HEK293T (cell line): ENCODE measurements at places on chromosomes 11 and 22.

DNA sequence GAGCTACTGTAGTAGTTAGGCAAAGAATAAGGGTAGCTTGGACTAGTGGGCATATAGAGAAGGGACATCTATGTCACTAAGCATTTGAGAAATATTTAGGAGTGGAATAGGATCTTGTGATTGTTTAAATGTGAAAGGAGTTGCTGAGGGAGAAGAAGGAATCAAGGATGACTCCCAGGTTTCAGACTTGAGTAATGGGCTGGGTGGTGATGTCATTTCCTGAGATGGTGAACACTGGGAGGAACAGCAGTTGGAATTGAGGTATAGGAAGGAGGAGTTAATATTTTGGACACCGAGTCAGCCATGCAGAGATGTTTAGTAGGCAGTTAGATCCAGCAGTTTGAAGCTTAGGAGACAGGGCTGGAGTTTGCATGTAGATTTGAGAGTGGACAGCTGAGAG lies 40.1 kb downstream of the REXO2 start:
- DNase-seq = no peak

DNA sequence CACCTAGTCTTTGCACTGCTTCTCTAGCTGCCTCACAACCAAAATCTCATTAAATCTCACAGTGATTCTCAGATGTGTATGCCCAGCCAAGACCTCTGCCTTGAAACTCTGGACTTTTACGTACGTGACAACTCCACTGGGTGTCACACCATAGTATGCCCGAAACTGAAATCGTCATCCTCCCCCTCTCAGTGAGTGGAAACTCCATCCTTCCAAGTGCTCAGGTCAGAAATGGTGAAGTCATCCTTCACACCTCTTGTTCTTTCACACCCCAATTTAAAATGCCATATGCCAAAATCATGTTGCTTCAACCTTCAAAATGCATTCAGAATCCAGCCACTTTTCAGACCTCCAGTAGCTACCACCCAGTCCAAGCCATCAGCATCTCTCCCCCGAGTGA lies 42.5 kb downstream of the SFI1 start:
- DNase-seq = no peak

GRCh38 chr22:36465232-36466021 lies 16.0 kb downstream of the TXN2 start:
- no peak for DNase-seq

- DNase-seq = no peak
These were observed 398.6 kb downstream of the BRD1 start for GRCh38 chr22:49429066-49429465.

DNA sequence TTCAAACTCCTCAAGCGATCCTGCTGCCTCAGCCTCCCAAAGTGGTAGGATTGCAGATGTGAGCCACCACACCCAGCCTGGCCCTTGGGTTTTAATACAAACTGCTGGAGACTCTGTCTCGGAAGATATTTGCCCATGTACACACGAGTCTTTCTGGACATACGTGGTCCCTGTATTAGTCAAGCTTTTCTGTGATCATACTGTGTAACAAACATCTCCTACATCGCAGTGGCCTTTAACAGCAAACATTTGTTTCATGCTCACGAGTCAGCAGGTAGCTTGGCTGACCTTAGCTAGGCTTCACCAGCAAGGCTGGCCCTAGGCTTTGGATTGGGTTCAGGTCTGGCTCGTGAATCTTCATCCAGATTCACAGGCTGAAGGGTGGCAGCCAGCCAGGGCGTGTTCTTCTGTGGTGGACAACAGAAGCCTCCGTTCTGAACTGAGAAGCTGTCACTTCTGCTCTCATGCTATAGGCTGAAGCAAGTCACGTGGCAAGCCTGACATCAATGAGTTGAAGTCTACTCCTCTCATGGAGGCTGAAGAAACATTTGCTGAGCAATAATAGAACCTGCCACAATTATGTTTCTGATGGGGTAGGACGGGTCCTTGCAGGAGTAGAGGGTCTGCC lies 8.8 kb downstream of the KIAA1671 start:
- DNase-seq = no peak
